ENCODE measurements at places on chromosomes 2 and 18.

DNA sequence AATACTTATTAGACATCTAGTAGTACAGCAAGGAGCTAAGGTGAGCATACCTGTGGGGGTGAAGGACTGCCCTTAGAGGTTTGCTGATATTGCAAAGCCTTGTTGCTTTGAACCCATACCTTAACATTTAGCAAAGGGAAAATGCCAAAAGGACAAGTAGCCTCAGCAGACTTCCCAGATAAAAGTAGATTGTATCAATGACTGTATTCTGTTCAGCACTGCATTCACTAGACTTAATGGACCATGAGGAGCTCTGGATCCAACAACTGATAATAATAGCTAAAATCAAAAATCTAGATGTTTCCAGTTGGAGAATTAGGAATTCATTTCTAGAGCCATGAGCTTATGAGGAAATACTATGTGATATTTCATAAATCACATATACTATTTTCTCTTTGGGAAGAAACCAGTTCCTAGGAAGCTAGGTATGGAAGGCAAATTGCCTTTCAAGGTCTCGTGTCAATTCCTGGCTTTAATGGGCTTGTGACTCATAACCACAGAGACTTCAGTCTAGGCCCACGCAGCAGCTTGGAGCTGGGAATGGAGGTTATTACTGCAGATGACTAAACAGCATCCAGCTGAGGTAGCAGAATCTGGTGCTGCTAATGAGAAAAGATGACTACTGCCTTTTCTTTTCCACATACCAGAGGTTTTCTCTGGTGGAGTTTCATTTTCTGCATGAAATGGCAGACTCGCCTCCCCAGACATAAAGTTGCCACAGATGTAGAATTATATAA, 191.2 kb upstream of the NABP1 start:
- DNase-seq, result no peak

DNA sequence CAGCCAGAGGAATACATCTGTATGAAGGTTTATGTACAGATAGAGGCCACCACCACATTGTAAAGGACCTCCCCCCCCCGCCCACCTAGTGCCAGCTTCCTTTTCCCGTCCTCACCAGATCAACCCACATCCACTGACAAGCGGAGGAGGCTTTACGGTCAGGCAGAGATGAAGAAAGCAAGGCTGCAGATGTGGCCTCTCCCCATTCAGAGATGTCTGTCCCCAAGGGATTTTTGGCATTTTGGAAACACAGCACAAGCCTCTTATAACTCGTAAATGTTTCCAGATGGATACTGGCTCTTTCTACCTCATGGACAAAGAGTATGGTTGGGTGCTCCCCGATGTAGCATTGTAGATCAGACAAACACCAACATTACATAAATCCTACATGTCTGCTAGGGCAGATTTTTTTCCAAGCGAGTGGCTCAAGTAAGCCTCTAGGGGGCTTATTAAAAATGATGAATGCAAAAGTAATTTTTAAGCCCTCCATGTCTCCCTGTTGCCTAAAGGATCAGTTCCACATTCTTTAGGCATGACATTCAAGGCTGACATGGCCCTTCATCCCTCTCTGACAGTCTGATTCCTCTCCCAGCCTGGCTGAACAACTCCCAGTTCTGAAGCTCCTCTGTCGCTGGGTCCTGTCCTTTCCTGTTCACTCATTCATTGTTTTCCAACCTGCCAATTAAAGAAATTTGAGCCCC, 11.7 kb downstream of the VIT start:
- DNase-seq, result no peak

GRCh38 chr2:173898996-173899395, 66.2 kb downstream of the SP3 start:
- DNase-seq, result no peak

GRCh38 chr2:200188876-200189275, 117.6 kb upstream of the SPATS2L start:
- DNase-seq, result no peak

GRCh38 chr2:238789317-238789806, 58.5 kb upstream of the TWIST2 start:
- no peak for DNase-seq

GRCh38 chr2:172409042-172409441, 18.3 kb upstream of the ITGA6 start:
- no peak for DNase-seq

- DNase-seq, result no peak
Observed at GRCh38 chr2:214277880-214278279, 133.0 kb upstream of the VWC2L start.

DNA sequence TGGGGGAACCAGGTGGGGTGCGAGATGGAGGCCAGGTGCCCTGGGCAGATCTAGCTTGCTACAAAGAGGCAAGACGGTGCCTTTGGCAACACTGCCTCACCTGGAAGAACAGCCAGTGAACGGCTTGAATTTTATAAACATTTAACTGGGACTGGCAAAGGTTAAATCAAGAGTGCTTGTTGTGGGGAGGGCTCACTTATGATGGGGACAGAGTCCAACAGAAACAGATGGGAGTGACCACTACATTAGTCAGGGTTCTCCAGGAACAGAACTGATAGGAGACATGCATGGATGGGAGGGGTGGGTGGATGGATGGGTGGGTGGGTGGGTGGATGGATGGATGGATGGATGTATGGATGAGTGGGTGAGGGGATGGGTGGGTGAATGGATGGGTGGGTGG, 19.2 kb downstream of the ODC1 start:
- no peak for DNase-seq

DNA sequence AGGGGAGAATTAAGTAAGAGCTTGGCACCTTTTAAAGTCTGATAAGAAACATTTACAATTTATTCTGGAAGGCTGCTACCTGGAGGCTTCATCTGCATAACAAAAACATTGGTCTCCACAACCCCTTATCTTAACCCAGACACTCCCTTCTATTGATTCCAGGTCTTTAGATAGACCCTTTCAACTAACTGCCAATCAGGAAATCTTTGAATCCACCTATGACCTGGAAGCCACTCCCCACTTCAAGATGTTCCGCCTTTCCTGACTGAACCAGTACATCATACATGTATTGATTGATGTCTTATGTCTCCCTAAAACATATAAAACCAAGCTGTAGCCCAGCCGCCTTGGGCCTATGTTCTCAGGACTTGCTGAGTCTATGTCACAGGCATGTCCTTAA, 289.4 kb downstream of the AGPS start:
- DNase-seq, result no peak

DNA sequence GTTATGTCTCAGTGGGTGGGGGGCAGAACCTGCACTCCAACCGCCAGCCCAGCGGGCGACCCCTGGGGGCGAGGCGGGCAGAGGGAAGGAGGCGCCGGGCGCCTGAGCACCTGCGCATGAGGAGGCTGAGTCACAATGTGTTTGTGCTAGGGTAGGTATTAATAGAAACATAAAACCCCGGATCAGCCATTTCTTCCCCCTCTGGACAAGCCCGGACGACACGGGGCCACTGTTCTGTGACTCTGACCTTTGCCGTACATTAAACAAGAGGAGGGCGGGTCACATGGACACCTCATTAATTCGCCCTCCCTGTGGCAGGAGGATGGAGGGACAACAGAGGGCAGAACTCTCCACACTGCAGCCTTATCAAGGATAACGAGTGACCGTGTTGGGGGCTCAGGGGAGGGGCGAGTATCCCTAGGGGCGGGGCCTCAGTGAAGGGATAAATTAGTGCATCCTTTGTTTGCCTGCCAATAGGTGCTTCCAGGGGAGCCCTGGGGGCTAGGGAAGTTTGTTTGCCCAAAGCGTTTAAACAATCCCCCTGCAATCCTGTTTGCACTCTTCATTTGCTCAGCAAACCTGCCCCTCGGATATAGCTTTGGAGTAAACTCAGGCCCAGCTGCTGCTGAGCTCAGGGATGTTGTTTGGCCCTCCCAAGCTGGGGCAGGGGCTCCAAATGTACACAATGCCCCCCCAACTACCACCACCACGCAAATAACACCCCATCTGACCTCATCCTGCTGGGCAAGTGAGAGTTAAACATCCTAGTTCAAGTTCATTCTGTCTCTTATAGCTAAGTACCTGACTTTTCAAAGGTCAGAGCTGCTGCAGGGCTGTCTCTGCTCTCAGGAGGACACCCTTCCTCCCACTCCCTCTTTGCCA, 171.2 kb upstream of the GLI2 start:
- no peak for DNase-seq

GRCh38 chr2:236592821-236593220, 23.2 kb downstream of the ACKR3 start:
- no peak for DNase-seq

- no peak for DNase-seq
Observed at GRCh38 chr2:39491653-39492052, 54.6 kb upstream of the MAP4K3 start.

DNA sequence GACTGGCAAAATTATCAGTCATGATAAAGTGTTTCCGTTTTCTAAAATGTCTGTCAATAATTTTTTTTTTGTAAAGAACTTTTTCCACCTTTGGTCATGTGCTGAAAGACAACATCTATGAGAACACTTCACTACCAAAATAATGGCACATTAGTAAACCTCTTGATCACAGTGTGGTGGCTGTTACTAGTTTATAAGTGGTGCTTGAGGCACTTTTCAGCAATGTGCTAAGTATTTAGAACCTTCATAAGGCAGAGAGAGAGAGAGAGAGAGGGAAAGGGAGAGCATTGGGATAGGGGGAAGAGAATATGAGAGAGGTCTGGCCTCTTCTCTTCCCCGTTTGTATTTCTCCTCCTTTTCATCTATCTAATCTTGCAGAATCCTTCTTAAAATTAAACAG, 1.1 kb upstream of the NYAP2 start:
- peak; percentile 84 for DNase-seq

GRCh38 chr2:59575191-59575590, 978.3 kb downstream of the BCL11A start:
- no peak for DNase-seq

DNA sequence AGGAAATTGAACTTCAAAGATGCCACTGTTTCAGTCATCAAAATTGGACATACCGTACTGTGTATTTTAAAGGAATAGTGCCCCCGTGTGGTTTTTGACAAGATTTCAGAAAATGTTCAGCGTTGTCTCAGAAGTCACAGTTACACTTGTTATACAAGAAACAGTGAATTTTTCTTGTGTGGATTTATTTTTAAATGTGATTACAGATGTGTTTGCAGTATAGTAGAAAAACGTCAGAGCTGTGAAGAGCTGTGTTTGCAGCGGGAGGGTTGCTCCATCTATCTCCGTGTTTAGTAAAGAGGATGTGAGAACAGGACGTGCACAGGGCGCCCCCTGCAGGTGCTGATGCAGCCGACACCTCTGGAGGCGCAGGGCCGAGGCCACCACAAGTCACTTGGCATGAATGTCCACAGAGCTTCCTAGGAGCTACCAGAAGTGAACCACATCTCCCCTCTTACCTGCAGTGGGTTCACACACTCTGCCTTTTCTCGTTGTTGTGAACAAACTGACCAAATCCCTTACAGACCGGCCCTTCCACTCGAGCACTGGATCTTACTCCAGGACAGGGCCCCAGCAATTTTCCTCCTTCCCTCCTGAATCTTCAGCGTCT, 73.1 kb downstream of the CACNB4 start:
- peak; percentile 62 for DNase-seq

GRCh38 chr2:152222975-152223637, 47.5 kb upstream of the STAM2 start:
- peak; percentile 76 for DNase-seq

GRCh38 chr2:164831887-164832286, 9.7 kb downstream of the COBLL1 start:
- DNase-seq, result no peak

GRCh38 chr2:197284956-197285355, 25.6 kb downstream of the ANKRD44 start:
- DNase-seq, result no peak

DNA sequence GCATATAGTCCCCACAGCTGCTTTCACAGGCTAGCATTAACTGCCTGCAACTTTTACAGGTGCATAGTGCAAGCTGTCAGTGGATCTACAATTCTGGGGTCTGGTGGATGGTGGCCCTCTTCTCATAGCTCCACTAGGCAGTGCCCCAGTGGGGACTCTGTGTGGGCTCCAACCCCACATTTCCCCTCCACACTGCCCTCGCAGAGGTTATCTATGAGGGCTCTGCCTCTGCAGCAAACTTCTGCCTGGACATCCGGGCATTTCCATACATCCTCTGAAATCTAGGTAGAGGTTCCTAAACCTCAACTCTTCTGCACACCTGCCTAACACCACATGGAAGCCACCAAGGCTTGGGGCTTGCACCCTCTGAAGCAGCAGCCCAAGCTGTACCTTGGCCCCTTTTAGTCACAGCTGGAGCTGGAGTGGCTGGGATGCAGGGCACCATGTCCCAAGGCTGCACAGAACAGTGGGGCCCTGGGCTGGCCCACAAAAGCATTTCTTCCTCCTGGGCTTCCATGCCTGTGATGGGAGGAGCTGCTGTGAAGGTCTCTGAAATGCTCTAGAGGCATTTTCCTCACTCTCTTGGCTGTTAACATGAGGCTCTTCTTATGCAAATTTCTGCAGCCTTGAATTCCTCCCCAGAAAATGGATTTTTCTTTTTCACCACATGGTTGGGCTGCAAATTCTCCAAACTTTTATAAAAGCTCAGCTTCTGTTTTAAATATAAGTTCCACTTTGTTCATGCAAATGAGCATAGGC, 59.3 kb downstream of the KDM3A start:
- no peak for DNase-seq

DNA sequence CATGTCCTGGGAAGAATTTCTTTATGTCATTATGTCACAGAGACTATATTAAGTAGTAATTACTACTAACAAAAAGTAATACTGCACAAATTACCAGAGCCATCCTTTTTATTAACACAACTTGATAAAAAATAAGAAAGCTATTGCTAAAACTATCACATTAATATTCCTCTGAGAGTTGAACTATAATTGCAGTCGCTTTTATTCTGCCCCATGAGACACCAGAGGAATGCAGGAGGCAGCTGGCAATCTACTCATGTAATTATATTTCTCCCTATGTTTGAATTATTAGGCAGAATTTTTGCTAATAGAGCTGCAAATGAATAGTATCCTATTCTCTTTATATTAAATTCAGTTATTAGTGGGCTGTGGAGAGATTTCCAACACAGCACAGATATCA, 220.7 kb downstream of the LRRTM4 start:
- no peak for DNase-seq

- DNase-seq, result no peak
Observed at GRCh38 chr2:95056461-95057459, 31.3 kb downstream of the MAL start.

GRCh38 chr2:37394796-37395555, 50.5 kb downstream of the QPCT start:
- no peak for DNase-seq

- DNase-seq, result no peak
Observed at GRCh38 chr2:48048476-48049171, 142.3 kb upstream of the FBXO11 start.

All from DMS79 (cell line).